ENCODE measurements at places on chromosomes 4 and X.

- DNase-seq, result no peak
These were observed 96.2 kb upstream of the IL1RAPL2 start for GRCh38 chrX:104469771-104470170.

DNA sequence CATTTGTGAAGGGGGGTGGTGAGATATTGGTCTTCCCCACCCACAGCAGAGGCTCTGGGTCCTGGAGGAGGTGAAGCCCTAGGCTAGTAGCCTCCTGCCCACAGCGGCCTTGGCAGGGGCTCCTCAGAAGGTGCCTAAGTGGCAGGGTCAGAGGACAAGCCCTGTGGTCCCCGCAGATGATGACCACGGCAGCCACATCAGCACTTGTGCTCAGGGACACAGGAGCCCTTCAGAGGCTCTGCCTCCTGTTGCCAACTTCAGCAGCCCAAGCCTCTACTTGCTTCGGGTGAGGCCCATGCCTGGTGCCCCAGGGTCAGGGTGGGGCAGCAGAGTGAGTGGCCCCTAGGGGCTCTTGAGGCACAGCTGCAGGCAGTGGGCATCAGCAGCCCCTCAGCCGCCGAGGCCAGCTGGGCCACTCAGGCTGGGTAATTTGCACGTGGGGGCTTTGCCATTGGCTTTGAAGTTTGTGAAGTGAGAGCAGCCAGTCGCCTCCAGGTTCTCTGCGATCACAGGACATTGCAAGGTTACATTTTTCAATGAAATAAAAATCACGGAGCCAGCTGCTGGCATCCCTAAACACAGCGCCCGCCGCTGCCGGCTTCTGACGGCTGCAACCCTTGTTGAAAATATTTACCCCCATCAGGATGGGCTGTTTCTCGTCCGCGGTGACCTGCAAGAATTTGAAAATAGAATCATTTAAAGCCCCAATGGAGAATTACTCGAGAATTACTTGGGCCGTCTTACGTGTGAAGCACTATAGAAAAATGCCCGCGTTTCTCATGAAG, 108.5 kb downstream of the HMX1 start:
- DNase-seq, result no peak

- DNase-seq, result no peak
These were observed 11.4 kb downstream of the SHROOM2 start for GRCh38 chrX:9797384-9798360.

DNA sequence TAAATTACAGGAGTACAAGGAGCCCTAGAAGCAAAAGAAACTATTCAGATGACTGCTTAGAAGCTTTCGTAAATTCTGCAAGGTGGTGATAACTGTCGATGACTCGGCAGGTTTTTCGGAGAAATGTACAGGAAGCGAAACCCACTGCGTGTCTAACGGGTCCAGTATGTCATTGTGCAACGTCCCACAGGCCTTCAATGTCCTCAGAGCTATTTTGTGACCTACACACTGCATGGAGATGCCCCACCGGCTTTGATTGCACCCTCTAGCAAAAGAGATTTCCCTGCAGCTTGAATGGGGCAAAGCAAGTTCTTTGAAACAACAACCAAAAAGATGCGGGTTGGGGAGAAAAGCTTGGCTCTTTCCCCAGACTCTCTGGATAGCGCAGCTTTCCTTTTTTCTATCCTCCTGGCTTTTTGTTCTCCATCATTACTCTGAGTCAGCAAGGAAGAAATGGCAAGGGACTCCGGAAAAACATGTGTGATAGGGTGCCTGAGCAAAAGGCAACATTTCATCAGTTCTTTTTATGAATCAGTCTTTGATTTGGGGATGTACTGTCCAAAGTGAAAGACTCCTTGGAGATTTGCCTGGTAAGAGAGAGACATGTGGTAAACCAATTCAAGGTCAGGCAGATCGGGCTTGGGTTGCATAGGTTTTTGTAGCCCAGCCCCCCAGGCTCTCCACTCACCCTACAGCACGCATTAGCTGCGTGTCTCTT, 112.0 kb upstream of the TBL1X start:
- no peak for DNase-seq

DNA sequence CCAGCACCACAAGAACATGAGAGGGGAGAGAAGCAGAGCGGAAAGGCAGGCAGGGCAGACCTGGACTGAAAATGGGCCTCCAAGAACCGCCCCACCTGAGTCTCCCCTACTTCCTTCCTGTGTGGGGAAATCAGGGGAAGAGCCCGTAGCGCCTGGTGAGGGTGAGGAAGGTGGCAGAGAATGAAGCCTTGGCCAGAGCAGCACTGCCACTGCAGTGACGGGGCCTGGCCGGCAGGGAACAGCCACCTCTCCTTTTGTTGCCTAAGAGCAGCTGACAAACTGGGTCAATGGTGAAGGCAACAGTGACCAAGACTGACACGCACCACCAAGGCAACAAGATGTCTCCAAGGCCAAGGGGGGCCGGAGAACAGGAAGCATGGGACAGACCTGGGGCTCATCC, 58.4 kb upstream of the CBR4 start:
- DNase-seq, result no peak

GRCh38 chr4:158146736-158147135, 26.1 kb downstream of the GASK1B start:
- no peak for DNase-seq

DNA sequence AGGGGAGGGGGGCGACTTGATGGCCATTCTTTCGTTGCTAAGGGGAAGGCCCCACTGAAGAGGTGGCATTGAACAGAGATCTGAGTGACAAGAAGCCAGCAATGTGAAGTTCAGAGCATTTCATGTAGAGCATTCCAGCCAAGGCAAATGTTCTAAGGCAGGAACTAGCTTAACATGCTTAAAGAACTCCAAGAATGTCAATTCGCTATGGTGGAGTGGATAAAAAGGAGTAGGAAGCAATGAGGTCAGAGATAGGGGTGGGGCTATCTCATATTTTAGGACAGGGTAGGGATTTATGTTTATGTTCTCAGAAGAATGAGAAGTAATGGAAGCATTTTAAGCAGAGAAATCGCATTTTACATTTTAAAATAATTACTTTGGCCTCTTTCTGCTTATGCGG, 130.9 kb downstream of the TTC29 start:
- DNase-seq, result no peak

GRCh38 chr4:142959173-142959572, 113.1 kb upstream of the INPP4B start:
- no peak for DNase-seq

- DNase-seq, result no peak
These were observed 213.6 kb downstream of the PALLD start for GRCh38 chr4:168710353-168710946.

- no peak for DNase-seq
These were observed 368.6 kb upstream of the TENM3 start for GRCh38 chr4:181874602-181875001.

DNA sequence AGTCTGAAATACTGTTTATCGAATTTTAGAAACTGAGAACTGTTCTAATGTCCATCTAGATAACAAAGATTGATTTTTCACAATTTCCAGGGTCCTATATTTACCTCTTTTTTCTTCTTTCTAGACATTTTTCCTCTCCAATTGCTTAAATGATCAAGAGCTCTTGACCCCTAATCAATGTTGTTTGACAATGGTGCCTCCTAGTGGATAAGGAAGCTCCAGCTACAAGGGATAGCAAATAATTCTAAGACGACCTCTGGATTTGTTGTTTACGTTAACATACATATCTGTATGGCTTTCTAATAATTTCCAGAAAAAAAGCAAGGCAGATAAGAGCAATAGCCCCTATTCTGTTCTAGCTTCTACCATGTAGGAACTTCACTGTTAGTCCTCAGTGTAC, 35.8 kb downstream of the GPR82 start:
- no peak for DNase-seq

DNA sequence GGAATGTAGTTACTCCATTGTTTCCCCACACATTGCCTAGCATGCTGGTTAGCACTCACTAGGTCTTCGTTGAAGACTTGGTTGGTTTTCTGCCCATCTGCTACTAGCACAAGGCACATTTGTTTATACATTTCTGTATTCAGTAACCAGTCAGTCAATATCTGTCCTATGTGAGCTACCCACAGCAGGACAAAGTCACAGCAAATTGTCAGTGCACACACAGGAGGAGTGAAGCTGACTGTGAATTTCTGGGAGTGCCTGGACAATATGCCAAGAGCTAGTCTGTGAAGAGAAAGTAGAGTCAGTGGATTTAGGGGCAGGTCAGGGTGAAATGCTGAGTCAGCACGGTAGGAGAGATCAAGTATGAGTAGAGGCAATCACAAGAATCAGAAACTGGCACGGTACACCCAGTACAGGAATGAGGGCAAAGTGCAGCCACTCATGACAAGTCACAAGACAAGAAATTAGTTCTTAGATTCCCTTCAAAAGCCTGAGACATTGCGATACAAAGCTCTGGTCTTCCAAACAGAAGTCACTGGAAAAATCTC, 1049.8 kb upstream of the POU3F4 start:
- DNase-seq, result no peak
